Lower leg skin (tissue), 4 donors: ENCODE measurements at places on chromosomes 7 and 10.
A peak's percentile ranks its signal among the peaks of the same experiment; 100 is the strongest.

DNA sequence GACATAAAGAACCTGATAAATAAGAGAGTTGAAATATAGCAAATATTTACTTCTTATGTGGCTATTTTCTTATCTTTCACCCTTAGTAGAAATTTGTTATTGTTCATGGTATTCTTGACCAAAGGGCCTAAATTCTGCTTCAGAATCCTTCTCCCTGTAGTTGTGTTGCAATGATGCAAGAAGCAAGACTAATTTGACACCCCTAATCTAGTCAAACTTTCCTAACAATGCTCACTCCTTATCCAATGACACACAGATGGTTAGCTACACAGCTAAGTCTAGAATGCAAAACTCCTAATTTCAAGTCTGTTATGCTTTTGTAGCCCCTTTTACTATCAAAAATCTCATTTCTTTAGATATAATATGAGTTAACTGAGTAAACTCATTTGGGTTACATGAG lies 56.1 kb downstream of the TWIST1 start:
- no peak for DNase-seq

GRCh38 chr10:12214763-12215218 lies 18.8 kb downstream of the CDC123 start:
- no peak for DNase-seq

DNA sequence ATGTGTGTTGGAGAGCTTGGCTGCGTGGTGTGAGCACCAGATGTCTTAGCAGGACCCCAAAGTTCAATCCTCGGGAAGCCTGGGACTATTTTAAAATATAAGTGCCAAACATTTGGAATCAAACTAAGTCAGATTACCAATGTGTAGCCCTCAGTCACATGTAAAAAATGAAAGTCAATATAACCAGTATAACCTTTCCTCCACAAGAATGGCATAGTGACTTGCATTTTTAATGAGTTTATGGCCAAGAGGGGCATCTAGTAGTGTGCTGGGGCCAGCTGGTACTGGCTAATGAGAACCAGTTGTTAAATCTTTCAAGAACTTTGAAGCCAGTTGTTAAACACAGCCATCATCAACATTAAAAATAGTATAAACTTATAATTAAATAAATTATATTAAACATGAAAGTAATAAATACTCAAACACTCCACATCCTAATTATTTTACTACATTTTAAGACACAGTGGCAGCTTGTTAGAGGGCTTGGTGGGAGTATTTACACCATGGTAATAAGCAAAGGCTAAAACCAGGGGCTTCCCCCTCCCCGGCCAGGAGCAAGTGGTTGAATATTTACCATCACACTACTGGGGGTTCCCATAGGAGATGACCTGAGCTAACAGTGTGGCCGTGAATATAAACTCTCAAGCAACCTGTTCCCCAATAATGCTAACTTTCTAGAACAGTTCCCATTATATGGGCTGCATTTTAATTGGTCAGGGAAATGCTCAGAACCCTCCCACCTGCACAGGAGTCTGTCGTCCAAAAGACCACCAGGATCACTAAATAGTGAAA lies 7.9 kb upstream of the FAM170B start:
- no peak for DNase-seq

GRCh38 chr10:122957474-122957873 lies 3.4 kb upstream of the C10orf88 start:
- no peak for DNase-seq

- no peak for DNase-seq
Observed at GRCh38 chr10:8069108-8069507, 14.6 kb downstream of the GATA3 start.

DNA sequence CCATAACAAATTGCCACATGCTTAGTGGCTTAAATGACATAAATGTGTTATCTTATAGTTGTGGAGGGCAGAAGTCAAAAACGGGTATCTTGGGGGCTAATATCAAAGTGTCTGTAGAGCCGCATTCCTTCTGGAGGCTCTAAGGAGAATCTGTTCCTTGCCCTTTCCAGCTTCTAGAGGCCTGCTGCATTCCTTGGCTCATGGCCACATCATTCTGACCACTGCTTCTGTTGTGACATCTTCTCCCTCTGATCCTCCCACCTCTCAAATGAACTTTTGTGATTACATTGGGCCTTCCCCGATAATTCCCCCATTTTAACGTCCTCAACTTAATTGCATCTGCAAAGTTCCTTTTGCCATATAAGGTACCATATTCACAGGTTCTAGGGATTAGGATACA lies 76.1 kb downstream of the CYP26A1 start:
- DNase-seq = no peak

- DNase-seq = no peak
Observed at GRCh38 chr10:124588736-124589490, 127.3 kb downstream of the LHPP start.

DNA sequence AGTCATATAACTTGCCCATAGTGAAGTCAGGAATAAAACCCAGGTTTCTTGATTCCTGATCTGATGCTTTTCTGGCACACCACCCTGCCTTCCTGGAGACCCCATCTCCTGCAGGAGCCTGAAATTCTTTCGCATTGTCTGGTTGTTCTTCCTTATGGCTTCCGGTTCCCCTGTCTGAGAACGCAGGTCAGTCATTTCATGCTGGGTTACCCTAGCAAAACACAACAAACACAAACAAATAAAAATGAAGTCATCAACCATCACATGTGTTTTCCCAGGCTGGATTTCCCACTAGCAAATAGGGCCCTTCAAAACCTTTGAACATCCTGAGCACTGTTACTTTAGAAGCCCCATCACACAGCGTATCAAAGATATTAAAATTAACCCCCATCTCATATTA lies 569.6 kb downstream of the LRMDA start:
- no peak for DNase-seq

- DNase-seq = no peak
Observed at GRCh38 chr7:28493477-28493876, 81.2 kb downstream of the CREB5 start.

GRCh38 chr10:48670978-48671913 lies 13.4 kb upstream of the WDFY4 start:
- DNase-seq = no peak

- DNase-seq = no peak
Observed at GRCh38 chr10:24651923-24652322, 71.8 kb downstream of the ARHGAP21 start.

DNA sequence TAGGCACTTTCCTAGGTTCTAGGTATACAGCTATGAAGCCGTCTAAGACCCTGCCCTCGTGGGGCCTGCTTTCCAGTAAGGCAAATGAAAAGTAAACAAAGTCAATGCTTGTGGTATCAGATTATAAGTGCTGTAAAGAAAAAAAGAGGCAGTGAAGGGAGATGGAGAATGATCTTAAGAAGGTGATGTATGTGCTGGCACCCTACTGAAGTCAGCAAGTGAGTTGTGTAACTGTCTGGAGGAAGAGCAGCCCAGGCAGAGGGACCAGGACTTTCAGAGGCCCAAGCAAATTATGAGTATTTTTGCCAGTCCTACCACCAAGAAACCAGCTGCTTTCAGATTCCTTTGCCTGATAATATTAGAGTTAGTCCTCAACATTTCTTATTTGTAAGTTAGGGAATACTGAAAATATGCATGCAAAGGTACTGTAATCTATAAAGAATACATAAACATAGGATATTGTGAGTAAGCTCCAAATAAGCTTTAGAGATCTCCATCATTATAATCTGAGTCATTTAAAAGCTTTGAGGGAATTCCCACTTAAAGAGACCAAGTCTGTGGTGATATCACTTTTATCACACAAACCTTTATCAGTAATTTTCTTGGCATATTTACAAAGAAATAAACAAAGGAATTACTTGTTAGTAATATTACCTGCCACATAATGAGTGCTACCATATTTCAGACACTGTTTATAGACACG lies 329.2 kb upstream of the LRGUK start:
- DNase-seq = no peak

DNA sequence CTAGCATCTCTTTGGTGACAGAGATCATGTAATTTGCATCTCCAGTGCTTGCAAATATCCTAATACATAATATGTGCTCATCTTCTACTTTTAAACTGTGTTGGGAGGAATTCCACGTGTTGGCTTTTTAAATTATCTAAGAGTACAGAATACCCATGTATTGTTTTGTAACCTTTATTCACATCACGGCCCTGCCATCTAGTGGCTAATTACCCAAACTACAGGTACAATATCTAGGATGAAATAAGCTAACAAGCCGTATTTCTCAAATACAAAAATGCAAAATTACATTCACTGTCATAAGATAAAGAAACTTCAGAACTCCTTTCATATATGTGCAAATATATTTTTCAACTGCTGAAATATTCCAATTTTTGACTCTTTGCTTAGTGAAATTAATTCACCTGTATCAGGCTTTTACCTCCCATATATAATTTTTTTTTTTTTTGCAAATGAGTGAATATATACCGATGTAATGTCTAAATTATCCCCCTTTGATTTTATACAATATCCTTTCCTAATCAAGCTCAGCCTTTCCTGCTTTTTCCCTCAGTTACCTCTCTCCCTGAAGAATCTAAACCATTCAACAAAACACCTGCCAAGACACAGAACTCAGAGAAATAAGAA lies 30.3 kb upstream of the LSM8 start:
- no peak for DNase-seq

DNA sequence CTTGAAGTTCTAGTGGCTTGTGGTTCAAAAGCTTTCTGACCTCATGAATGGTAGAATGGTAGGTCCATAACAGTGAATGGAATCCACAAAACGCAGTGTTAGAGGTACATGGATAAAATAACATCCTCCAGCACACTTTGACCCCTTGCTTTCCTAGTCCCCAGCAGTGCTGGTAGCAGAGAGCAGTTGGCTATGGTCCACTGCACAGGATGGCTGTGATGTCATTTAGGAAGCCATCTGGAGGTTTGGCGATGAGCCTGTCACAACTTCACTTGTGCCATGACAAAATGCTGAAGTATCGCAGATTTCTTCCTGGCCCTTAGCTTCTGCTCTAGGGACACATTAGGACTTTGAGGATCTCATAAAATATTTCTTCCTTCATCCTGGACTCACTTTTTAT lies 300.0 kb upstream of the FZD8 start:
- no peak for DNase-seq

- DNase-seq = no peak
Observed at GRCh38 chr7:74579800-74580685, 77.5 kb upstream of the GTF2I start.

DNA sequence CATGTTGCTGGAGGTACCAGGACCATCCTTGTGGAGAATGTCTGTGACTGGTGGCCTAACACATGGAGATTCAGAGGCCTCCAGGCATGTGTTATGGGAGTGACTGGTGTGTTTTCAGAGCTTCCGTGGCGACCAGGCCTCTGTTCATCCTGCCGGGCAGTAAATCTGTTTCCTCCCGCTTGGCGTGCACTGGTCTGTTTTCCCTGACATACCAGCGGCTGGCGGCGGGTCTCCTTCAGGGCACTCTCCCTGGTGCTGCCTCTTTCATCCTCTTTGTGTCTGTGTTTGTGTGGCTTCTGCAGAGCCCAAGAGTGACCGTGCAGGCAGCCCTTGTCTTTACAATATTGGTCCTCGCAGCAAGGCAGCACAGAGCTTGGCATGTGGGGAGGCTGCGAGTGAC lies 385.1 kb upstream of the MKI67 start:
- no peak for DNase-seq

DNA sequence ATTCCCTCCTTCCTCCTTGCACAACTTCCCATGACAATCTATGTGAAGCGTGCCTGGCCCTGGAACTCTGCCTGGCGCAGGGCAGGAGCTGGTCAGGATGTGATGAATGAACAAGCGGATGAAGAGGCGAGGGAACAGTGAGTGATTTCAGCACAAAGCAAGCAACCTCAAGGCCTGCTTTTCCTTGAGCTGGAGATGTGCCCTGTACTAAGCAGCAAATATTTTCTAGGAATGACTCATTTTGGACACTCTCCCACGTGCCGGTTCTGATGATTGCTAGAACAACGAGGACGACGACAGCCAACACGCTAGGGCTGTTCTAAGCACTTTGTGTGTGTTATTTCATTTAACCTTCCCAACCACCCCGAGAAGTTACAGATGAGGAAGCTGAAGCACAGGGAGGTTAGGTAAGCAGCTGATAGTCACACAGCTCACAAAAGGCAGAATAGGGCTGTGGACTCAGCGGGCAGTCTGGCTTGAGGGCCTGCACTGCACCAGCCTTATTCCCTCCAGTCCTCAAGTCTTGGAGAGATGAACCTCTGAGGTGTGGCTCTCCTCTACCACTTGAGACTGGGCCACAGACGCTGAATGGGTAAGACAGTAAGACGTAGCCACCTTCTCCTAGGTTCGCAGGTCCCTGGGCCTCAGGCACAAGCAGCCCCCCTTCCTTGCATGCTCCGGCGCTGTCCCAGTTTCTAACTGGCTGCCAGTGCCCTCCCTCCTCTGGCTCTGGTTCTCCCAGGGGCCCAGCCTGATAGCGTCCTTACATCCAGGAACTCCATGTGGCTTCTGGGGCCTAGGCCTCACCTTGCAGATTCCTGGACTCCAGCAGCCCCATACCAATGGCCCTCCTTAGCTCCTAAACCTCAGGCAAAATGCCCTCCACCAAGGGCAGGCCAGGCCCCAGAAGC lies 59.0 kb downstream of the YKT6 start:
- peak; percentile 70 for DNase-seq

DNA sequence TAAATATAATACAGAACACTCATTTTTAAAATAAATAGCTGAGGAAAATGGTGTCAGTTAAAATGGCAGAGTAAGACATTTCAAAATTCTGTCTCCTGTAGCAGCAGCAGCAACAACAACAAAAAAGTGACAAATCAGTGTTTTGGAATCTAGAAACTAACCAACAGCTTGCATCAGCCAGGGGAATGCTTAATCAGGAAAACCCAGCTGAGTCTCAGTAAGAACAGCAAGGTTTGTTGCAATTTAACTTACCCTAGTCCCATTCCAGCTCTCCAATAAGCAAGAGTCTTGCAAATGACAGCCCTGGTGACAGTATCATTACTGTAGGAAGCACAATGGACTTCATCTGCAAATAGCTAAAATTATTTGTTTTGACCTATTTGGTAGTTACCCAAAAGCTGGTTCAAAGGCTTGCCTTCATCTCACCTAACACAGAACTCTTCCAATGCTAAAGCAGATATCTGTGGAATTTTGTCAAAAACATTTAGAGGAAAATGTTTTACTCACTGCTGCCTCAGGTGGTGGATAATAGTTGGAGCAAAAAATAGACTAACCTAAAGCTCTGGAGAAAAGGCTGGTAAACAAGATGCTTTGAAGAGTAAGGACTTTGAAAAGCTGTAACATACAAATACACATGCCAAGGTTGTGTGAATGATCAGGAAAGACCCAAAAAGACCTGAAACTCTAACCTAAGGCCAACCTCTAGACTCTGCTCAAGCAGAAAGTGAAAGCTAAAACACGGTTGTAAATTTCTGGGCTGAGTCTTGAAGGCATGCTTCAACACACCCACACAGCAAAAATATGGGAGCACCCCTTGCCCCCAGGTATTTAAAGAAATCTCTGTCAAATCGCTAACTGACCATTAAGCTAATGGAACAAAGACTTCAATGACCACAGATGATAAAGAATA lies 9.9 kb upstream of the ARHGAP22 start:
- no peak for DNase-seq

- no peak for DNase-seq
Observed at GRCh38 chr10:14723052-14723689, 51.5 kb downstream of the FAM107B start.
